ENCODE measurements at places on chromosomes 1 and 21.

GRCh38 chr1:115426231-115426771 lies 88.3 kb upstream of the NGF start:
- DNase-seq: no peak

- DNase-seq: no peak
Observed at GRCh38 chr21:40668555-40669275, 178.2 kb downstream of the DSCAM start.

DNA sequence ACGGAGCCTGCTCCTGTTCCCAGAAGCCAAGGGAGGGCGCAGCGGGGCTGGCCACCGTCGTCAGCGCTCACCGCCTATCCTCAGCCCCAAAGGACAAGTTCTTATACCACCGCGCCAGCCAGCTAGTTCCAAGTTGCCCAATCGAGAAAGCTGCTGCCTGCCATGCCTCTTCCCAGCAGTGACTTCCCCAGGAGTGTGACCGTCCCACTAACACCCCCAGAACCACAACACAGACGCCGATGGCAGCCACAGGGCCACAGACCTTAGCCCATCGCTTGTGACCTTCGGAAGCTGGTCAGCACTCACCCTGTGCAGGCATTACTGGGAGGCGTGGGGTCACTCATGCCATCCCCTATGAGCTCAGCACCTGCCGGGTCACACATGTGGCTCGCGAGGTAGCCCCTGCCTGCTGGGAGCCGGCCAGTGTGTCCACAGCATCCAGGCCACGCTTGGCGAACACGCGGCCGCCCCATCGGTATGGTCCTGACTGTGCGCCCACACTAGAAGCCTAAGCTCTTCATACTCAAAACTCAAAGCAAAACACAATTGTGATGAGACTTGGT lies 20.1 kb downstream of the NADK start:
- no peak for DNase-seq

GRCh38 chr21:28675331-28676041 lies 317.2 kb downstream of the LTN1 start:
- DNase-seq: no peak

GRCh38 chr1:182397653-182398393 lies 2.6 kb downstream of the TEDDM1 start:
- no peak for DNase-seq

DNA sequence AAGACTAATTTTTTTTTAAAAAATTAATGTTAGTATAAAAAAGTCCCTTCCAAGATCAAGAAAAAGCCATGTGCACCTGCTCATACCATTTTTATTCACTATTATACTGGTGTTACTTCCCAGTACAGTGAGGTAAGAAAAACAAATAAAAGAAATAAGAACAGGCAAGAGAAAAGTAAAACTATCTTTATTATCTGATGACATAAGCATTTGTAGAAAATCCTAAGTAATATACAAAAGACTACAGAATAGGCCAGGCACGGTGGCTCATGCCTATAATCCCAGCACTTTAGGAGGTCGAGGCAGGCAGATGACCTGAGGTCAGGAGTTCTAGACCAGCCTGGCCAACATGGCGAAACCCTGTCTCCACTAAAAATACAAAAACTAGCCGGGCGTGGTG lies 65.3 kb downstream of the SRSF11 start:
- no peak for DNase-seq

DNA sequence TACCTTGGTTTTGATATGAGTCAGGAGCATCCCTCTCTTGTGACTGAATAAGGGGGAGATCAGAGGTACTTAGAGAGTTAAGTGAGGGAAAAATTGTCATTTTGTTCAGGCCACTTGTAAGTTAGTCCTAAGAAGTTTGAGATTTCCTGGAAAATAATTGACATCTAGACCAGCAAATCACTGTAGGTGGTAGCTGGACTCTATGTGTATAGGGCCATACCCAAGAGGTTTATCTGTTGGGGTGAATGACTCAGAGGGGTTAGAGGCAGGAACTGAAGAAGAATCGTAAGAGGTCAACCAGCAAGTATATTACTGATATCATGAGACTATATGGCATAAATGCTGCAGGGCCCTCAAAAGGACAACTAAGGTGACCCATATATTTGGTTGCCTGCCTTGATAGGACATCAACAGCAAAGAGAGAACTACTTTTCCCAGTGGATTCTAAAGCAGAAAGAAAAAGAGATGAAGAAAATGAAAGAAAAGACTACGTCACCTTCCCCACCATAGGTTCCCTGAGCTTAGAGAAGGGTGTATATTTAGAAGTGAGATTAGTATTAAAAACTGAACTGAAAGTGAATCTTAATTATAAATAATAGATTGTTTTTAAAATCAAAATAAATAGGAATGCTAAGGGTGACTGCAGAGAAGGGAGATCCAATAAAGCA lies 8.0 kb upstream of the RNPC3 start:
- peak; percentile 16 for DNase-seq

DNA sequence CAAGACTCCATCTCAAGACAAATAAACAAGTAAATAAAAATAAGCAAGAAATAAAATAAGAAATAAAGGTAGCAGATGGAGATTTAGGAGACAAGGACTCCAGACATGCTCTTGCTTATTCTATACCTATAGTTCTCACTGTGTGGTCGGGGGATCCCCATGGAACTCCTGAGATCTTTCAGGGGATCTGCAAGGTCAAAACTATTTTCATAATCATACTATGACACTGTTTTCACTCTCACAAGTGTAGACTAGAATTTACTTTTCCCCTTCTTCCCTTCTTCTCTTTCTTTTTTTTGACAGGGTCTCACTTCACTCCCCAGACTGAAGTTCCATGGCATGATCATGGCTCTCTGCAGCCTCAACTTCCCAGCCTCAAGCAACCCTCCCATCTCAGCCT lies 29.8 kb upstream of the NLRP3 start:
- DNase-seq: no peak

DNA sequence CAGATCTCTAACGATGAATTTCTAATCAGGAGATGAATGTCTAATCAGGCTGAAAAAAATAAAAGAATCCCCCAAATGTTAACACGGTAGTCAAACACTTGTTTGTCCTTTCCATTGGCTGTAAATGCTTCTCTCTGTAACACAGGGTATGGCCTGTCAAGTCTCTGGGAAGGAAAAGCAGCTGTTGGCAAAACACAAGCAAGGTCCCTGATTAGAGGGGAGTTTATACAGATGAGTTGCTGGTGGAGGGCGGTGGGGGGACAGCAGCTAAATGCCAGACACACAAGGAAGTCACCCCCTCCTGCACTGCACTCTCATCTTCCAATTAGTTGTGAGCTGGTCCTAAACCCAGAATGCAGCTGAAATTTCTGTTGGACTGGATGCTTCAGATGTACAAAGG lies 51.0 kb downstream of the PGBD5 start:
- DNase-seq: no peak

DNA sequence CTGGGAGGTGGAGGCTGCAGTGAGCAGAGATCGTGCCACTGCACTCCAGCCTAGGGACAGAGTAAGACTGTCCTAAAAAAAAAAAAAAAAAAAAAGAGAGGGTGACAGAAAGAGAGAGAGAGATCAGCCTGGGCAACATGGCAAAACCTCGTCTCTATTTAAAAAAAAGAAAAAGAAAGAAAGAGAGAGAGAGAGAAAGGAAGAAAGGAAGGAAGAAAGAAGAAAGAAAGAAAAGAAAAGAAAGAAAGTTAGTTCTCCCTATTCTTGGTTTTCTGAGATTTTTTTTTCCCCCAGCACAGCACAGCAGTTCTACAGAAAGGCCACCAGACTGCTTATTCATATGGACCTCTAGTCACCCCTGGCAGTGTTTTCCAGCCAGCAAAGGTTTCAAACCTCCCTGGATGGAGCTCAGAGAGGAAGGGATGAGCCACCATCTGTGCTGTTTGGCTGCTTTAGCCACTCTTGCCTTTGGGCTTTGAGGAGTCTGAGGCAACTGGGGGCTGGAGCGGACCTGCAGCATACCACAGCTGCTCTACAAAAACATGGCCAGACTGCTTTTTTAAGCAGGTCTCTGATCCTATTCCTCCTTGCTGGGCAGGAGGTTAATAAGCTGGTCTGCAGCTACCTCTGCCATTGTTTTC lies 10.6 kb downstream of the S100A6 start:
- DNase-seq: no peak

DNA sequence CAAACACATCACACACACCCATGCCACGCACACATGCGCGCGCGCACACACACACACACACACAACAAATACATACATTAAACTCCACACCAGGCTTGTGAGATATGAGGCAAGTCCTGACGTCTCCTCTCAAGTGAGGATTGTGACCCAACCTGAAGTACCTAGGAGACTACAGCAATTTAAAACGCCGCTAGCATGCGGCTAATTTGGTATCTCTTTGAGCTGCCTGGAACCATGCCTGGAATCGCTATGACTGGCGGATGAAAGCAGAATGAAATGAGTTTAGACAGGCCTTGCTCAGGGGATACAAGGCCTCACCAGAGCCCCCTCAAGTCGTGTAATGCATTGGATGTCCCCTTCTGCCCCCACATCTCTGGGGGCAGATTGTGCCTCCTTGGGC lies 1.6 kb upstream of the RAB7B start:
- DNase-seq: no peak

- peak; percentile 86 for DNase-seq
Observed at GRCh38 chr1:9629445-9630201, 21.9 kb upstream of the PIK3CD start.

- DNase-seq: peak; percentile 15
Observed at GRCh38 chr1:14778898-14779865, 180.7 kb downstream of the KAZN start.

GRCh38 chr1:3410142-3410925 lies 44.1 kb upstream of the ARHGEF16 start:
- DNase-seq: no peak

GRCh38 chr1:98813738-98814309 lies 152.3 kb downstream of the SNX7 start:
- DNase-seq: no peak

GRCh38 chr1:226215239-226215638 lies 8.2 kb upstream of the MIXL1 start:
- no peak for DNase-seq

- DNase-seq: no peak
Observed at GRCh38 chr1:232367293-232367692, 262.6 kb downstream of the SIPA1L2 start.

GRCh38 chr1:157992833-157993146 lies 655 bp upstream of the KIRREL1 start:
- DNase-seq: no peak

GRCh38 chr1:178300352-178300699 lies 196.4 kb downstream of the CLEC20A start:
- DNase-seq: no peak

DNA sequence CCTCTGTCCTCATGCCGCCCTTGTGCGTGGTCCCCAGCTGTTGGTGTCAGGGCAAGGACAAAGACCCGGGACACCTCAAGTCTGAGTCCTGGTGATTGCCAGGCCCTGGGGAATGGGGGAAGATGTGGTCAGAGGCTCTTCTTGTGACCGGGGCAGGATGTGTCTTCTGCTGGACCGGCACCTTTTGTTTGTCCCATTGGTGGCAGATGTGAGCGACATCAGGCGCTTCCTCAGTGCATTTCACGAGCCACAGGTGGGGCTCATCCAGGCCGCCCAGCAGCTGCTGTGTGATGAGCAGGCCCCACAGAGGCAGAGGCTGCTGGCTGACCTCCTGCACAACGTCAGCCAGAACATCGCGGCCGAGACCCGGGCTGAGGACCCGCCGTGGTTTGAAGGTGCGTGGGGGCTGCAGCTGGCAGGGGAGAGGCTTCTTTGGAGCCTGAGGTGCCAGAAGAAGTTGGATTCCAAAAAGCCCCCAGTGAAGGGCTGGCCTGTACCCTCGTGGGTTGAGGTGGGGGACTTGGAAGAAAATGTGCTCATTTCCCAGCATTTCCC lies 8.4 kb downstream of the DFFB start:
- no peak for DNase-seq

DNA sequence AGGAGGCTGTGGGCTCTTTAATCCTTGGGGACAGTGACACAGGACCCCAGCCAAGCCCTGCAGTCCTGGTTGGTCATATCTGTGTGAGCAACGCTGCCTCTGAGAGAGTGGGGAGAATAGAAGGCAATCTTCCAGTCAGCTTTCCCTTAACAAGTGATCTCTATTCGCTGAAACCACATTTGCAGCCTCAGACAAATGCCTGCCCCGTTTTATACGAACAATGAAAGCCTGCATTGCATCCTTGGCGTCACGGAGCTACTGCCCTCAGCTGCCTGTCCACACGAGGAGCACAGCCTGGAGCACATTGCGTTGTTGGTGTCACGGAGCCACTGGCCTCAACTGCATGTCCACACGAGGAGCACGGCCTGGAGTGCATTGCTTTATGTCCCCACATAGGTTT lies 150.2 kb upstream of the ARHGEF16 start:
- no peak for DNase-seq

- no peak for DNase-seq
Observed at GRCh38 chr1:176656257-176656995, 193.5 kb downstream of the PAPPA2 start.

DNA sequence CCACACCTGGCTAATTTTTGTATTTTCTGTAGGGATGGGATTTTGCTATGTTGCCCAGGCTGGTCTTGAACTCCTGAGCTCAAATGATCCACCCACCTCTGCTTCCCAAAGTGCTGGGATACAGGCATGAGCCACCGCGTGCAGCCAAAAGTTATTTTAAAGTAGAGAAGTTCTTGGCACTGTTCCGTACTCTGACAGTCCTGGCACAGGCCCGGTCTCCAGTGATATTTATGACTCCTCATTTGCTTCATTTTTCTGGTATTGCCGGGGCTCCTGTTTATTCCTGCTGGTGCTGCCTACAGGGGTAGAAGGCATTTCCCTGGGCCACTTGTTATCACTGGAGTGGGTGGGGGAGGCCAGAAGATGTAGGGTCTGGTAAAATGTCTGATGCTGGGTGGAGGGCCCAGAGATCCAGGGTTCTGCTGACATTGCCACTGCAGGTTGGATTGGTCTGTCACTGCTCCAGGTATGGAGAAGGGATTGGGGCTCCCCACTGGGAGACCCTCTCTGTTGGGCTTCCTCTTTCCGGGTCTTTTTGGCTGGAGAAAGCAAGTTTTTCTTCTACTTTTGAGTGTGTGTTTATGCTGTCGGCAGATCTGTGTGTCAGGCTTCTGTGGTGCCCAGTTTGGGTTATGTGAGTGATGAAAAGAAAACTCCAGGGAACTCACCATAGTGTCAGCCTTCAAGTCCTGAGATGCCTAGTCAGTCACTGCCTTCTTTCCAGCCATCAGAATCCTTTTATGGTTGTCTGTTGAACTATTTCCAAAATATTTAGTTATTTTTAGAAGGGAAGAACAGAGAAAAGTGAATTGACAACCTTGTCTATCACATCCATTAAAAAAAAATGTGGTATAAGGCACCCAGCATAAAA lies 4.5 kb downstream of the MROH7 start:
- no peak for DNase-seq

DNA sequence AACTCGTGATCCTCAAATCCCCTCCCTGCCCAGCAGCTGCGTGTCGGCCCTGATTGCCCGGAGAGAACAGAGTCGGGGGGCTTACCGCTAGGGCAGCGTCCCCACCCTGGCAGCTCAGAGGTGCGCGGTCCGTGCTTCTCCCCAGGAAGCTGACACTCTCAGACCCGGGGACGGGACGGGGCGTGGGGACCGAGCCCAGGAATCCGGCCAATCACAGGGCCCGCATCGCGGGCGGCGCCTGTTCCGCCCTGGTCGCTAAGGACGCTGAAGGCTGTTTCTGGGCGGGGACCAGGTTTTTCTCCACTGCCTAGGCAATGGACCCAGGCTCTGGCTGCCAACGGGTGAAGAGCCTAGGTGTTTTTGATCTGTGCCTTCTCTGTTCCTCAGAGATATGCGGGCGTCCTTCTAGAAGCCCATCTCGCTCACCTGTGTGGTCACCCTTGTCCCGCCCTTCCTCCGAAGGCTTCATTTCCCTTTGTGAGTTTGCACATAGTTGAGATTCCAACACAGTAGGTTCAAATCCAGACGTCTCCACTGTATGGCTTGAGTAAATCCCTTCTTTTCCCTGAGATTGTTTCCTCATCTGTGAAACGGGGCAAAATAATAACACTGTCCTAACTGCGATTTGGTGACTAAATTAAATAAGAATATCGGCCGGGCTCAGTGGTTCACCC lies at the start of gene C1orf87:
Gene C1orf87 (minus strand): TSS at position 166 of the 674 bp plus-strand sequence. CDS start 1,127 bp downstream, outside the sequence.
- no peak for DNase-seq

All from activated CD4-positive, alpha-beta T cell treated with anti-CD3 and anti-CD28 coated beads, Interleukin-2, amount 50 U/mL, for 16 hours (primary cell).